ENCODE measurements at places on chromosomes 12 and 14.

DNA sequence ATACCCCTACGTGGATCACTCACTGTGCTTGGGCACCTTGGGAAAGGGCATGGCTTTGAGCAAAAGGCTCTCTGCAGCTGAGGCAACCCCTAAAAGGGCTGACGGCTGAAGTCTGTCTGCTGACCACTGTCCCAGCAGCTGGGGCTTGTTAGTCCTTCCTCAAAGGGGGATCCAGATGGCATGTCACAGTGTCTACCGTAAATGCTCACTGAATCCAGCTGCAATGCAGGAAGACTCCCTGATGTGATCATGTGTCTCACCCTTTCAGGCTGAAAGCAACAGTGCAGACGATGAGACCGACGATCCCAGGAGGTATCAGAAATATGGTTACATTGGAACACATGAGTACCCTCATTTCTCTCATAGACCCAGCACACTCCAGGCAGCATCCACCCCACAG is 12.4 kb downstream of the OAS1 start:
- DNase-seq, result no peak

DNA sequence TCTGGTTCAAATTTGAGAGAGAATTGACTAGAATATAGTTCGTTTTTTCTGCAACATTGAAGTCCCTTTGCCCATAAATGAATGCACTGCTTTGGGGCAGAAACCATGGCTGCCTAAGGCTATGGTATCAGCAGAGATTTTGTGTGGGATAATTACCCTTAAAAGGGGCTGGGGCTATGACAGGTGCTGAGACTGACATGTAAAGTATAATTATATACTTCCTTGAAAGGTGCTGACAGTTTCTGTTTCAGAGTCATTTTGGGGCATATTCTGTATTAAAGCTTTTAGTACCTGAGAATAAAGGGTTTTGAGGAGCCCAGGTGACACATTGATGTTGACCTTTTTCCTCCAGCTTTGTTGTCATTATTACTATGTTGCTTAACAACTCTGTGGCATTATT is 150.3 kb upstream of the PTPRQ start:
- DNase-seq, result no peak

GRCh38 chr12:71476513-71476912 is 36.9 kb downstream of the LGR5 start:
- DNase-seq, result peak; percentile 95

- peak; percentile 37 for DNase-seq
These were observed 397.3 kb downstream of the ZFP36L1 start for GRCh38 chr14:68395604-68396003.

- peak; percentile 3 for DNase-seq
These were observed 263.2 kb downstream of the SEC23A start for GRCh38 chr14:38839694-38840365.

GRCh38 chr12:43169115-43169681 is 382.8 kb downstream of the ADAMTS20 start:
- no peak for DNase-seq

- DNase-seq, result peak; percentile 72
These were observed 2.0 kb upstream of the SIX1 start for GRCh38 chr14:60651086-60651795.

- no peak for DNase-seq
These were observed 52.5 kb downstream of the SPIC start for GRCh38 chr12:101527682-101528081.

Data from LHCN-M2 (cell line).